ENCODE measurements at places on chromosomes 11 and 22.

DNA sequence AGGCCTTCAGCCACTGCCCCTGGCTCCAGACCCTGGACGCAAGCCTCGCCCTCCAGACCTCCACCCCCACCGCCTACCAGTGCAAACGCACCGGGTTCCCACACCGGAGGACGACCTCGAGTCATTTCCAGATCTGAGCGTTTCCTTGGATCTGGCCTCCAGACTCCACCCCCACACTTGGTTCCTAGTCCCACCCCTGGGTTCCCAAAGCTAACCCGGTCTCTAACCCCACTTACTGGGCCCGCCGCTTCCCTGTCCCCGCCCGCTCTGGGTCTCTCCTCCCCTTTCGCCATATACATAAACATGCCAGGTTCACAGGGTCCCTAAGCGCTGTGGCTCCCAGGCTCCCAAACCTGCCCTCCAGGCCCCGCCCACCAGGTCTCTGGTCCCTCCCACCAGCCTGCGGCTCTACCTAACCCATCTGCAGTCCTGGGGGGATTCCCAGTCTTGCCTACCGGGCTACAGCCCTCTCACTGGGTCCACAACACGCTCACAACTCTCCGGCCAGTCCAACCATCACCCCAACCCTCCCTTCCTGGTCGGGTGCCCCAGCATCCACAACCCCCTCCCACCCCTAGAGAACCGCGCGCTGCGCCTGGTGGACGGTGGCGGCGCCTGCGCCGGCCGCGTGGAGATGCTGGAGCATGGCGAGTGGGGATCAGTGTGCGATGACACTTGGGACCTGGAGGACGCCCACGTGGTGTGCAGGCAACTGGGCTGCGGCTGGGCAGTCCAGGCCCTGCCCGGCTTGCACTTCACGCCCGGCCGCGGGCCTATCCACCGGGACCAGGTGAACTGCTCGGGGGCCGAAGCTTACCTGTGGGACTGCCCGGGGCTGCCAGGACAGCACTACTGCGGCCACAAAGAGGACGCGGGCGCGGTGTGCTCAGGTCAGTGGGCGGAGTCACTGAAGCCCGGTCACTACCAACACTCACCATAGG is 36.7 kb downstream of the CD6 start:
- DNase-seq = peak; percentile 93

GRCh38 chr22:44586351-44586990 is 88.4 kb upstream of the RTL6 start:
- no peak for DNase-seq

DNA sequence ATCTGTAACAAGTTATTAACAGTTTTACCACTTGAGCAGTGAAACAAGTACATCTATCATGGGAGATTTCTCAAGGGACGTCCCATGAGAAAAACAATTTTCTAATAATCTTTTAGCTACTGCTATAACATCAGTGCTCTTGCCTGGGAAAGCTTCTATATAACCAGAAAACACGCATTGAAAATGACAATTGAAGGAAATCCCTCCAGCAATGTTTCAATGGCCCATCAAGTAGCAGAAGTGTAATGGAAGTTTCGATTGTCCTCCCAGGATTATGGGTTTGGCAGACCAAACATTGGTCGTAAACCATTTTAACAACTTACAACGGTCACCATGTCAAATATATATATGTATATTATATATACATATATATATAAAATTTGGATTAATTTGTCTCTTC is 8.0 kb upstream of the PRR33 start:
- DNase-seq = no peak

GRCh38 chr11:73270855-73271477 is 1.2 kb upstream of the P2RY6 start:
- no peak for DNase-seq

GRCh38 chr11:86464509-86465221 is 90.0 kb downstream of the CCDC81 start:
- DNase-seq = no peak

GRCh38 chr11:46180736-46181135 is 59.5 kb upstream of the PHF21A start:
- no peak for DNase-seq

DNA sequence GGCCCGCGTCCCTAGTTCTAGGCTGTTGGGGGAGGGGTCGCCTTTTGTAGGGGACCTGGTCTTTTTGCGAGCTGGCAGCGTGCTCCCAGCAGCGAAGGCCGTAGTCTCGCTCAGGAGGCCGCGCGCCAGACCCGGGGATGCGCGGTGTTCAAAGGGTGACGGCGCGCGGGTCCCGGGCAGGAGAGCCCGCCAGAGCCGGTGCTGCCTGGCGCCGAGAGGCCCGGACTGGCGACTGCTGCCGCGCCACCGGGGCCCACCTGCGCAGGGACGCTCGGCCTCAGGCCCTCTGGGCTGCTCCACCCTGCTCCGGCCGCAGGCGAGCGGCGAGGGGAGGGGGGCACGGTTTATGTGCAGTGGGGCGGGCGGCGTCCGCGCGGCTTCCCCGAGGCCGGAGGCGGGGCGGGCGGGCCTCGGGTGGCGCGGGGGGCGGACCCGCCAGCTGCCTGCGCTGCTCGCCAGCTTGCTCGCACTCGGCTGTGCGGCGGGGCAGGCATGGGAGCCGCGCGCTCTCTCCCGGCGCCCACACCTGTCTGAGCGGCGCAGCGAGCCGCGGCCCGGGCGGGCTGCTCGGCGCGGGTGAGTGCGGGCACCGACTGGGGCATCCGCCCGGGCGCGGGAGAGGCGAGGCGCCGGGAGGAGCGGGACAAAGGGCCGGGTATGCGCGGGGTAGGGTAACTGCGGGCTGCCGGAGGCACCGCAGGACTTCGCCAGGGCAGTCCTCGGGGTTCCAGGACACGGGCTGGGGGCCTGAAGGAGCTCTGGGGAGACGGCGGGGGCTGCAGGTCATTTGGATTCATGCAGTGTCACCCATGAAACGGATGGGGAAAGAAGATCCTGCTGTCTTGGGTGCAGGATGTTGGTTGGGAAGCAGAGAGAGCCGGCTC is at the start of gene PRSS23:
TSS of gene PRSS23 (plus strand) at position 467 of the 884 bp plus-strand sequence. CDS start 7,102 bp downstream, outside the sequence.
- peak; percentile 71 for DNase-seq

DNA sequence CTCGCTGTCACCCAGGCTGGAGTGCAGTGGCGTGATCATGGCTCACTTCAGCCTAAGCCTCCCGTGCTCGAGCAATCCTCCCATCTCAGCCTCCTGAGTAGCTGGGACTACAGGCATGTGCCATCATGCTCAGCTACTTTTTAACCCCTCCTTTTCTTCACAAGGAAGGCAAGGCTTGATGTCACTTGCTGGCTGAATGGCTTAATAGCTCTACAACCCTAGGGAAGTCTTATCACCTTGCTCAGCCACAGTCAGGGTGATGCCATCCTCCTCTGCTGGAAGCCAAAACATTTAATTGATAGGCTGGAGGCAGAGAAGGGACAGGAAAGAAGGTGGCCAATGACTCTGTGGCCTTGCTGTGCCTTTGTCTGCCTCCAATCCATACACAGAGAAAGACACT is 131.9 kb downstream of the MED15 start:
- no peak for DNase-seq

DNA sequence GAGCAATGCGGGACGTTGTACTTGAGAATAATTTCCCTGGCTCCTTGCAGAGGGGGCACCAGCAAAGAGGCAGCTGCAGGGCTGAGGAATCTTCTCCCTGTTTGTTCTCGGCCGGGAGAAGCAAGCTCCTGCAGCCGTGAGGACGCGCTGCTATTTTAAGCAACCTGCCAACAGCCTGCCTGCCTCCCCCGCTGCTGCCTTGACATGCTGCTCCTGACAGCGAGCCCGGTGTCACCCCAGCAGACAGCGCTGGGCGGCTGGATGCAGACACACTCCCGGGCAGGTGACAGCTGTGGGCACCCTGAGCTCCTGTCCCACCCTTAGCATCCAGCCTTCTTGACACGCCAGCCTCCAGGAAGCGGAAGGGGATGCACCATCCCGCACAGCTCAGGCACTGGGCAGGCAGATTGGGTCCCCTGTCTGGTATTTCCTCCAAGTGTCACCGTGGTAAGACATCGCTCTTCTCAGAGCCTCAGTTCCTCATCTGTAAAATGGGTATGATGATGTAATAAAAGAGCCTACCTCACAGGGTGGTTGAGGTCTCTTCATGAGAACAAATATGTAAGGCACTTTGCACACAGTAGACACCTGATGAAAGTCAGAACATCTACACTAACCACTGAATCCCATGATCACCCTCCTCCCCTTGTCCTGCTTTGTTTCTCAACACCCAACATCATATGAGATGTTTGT is 530.6 kb downstream of the MN1 start:
- DNase-seq = no peak

DNA sequence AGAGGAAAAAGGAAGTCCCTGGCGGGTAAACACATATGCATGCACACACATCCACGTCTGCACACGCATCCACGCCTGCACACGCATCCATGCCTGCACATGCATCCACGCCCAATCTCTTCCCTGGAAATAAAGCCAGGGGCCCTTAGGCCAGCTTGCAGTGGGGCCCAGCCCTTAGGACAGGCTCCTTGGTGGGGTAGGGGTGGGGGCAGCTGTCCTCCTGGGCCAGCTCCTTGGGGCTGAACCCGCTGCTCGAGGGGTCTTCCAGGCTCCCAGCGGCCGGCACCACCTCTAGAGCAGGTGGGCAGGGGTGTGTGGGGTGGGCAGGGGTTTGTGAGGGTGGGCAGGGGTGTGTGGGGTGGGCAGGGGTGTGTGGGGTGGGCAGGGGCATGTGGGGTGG is 1.9 kb downstream of the C11orf21 start:
- DNase-seq = no peak

DNA sequence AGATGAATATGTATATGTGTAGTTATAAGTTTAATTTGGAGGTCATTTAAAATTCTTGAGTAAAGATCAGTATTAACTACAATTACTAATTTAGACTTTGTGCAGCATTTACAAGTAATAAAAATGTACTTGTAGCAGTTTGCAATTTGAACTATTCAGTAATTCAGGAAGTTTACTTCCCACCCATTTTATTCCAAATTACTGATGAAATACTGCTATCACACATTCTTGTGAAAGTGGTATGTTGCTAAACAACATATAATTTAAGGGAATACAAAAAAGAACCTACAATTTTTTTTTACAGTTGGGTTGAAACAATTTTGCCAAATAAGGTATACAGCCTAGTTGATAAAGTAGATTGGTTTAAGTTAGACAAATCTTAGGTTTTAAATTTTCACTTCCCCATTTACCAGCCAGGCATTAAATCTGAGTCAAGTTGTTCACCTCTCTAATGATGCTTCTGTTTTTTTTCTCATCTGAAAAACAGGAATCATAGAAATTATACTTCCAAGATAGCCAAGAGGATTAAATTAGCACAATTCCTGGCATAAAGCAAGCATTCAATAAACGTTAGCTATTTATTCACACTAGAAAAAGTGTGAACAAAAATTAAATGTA is 45.3 kb downstream of the ZBTB44 start:
- no peak for DNase-seq

DNA sequence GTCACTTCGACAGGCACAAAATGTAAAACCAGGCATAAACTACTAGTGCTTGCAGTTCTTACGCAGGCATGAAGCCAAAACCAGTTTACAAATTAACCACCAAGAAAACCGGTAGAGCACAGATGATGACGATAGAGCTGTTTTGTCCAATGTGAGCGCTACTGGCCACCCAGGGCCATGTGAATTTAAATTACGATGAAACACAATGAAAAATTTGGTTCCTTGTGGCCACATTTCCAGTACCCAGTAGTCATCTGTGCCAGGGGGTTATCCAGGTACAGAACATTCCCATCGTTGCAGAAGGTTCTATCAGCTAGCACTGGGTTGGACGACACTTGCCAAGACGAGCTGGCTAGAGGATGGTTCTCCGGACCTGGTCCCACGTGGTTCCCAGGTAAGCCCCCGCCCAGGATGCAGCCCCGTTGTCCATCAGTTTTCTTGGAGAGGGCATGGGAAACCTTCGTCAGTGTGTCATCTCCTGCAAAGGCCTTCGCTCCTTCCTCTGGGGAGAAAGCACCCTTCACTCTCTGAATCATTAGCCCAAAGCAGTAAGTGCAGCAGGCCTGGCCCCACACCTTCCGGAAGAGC is 1.1 kb upstream of the CD81 start:
- DNase-seq = no peak

- DNase-seq = no peak
Measured at GRCh38 chr11:92557879-92558278, 333.3 kb downstream of the FAT3 start.

DNA sequence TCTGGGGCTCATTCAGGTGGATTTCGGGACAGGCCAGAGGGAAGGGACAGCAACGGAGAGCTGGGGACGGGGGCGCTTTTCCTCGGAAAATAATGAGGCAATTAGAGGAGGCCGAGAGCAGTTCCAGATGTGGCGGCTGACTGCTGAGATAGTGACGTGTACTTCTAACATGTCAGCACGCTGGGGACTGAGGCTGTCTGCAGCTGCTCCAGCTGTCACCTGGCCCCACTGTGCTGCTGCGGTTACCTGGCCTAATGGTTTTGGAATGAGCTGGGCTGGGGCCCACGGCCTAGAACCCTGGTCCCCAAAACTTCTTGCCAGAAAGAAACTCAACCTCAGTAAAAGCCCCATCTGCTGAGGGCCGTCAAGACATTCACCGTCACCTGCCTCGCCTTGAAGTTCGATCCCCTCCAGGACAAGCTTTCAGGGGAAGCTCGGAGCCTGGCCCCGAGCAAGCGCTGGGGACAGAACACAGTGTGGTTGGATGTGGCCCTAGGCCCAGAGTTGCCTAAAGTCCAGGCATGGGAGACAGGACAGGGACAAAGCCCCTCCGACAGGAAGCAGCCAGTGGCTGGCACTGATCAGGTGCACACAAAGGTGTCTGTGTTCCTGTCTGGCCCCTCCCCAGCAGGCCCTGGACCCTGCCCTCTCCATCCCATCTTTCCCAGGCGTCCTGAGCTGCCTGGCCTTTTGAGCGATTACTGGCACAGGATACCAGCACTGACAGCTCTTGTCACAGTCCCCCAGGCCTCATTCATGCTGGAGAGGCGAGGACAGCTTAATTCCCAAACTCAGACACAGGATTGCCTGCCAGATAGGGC is 22.1 kb downstream of the RPUSD4 start:
- DNase-seq = no peak

- no peak for DNase-seq
Measured at GRCh38 chr11:82225930-82226329, 507.7 kb downstream of the FAM181B start.

DNA sequence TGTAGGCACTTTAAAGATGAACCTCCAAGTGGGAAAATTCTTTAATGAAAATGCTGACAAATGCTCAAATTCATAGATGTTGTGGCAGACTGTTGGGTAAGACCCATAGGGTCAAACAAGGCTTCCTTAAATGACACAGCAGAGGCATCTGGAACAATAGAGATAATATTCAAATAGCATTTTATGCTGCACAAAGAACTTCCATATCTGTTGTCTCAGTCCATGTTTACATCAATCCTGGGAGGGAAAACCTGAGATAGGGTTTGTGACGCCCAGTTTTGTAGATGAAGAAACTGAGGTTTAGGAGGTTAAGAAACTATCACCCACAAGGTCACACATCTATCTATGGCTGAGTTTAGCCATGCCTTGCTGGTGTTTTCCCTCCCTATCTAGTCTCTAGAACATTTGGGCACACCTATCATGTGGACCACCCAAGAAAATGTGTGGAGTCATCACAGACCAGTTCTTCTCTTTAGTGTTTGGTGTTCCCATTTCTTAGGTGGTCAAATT is 106.4 kb downstream of the EHF start:
- DNase-seq = no peak
